Stimulated activated CD4-positive, alpha-beta T cell treated with anti-CD3 and anti-CD28 coated beads, Interleukin-4, amount 100 ng/mL, for 24 hours (primary cell): ENCODE measurements at places on chromosomes 5 and 9.

DNA sequence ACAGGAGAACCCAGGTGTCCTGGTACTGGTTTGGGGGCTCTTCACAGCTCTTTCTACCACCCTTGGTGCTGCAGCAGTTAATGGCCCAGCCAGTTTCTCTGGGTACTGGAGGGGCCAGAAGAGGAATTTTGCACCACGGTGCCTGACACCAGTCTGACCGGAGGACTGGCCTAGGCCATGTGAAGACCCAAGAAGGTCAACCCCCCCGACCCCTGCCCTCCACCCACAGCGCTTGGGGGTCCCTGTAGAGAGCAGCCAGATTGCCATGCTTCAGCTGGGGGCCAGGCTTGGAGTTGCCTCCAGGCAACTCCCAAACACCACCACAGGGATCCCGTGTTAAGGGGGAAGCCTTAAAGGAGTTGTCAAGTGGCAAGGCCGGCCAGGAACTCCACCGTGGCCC lies 6.2 kb downstream of the ARSI start:
- no peak for DNase-seq

DNA sequence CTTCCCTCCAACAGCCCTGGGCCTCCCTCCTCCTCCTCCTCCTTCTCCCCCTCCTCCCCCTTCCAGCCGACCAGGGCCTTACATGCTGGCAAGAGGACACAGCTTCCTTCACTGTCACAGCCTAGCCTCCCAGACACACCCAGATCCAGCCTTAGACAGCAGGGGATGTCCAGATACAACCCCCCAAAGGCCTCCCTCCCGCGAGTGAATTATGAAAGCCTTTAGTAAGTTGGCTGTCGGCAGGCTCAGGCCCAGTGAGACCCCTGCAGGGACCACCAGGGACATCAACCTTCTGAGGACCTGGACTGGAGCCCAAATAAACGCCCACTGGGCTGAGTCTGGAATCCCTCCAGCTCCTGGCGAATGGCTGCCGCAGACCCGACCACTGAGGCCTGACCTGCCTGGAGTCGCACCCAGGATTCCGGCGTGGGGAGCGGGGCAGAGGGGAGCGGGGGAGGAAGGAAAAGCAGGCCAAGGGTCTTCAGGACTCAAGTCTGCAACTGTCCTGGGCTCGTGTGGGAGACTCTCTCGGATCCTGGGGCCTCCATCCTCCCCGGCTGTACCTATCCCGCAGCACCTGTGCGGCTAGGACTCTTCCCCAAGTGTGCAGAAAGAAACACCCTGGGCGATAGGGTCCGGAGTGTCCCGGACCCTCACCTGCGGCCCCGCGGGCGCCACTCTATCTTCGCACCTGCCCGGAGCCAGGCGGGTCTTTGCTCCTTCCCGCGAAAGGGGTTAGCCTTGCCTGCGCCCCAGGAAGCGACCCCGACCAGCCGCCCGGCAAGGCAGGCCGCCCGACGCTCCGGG lies 705 bp downstream of the SEPTIN8 start:
- no peak for DNase-seq

DNA sequence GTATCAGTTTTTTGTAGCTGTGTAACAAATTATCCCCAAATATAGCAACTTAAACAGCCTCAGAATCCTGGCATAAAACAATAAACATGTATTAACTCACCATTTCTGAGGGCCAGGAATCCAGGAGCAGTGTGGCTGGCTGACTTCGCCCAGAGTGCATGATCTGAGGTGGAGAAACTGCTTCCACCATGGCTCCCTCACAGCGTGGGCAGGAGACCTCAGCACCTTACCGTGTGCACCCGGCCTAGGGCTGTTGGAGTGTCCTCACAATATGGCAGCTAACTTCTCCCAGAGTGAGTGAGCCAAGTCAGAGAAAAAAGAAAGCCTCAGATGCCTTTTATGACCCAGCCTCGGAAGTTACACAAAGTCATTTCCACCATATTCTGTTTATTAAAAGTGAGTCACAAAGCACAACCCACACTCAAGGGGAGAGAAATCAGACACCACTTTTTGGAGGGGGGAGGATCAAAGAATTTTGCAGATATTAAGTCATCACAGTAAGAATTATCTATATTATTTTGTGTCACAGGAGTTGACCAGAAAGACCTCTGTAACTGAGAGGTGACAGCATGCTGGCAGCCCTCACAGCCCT lies 59.6 kb downstream of the TSTD2 start:
- no peak for DNase-seq

DNA sequence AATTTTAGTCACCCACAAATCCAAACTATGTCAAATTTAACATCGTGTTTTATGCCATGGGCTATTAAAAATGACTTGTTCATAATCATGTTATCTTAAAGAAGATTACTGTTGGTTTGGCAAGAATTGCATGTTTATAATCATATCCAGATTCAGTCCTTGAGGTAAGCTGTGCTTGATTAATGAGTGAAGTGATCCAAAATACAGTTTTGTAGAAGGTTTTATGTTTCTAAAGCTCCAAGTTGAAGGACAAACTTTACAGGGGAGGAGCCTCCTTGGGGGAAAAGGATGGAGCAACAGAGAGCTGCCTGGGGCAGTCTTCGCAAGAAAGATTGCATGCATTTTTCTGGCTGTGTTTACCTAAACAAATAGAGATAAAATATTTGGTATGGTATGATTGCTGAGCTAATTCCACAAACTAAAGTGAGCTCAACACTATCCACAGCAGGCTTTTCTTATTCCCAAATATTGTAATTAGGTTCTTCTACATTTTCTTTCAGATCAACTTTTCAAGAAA lies 189.5 kb upstream of the TYRP1 start:
- no peak for DNase-seq

- DNase-seq, result no peak
These were observed 199.2 kb downstream of the FAM170A start for GRCh38 chr5:119828541-119828940.
